Activated CD4-positive, alpha-beta T cell treated with anti-CD3 and anti-CD28 coated beads, Interleukin-2, Interleukin-4, amounts not matched to agents 100 ng/mL and 50 ng/mL, durations not matched to agents 16 hours and 8 hours (primary cell): ENCODE measurements at places on chromosomes 6 and 20.

DNA sequence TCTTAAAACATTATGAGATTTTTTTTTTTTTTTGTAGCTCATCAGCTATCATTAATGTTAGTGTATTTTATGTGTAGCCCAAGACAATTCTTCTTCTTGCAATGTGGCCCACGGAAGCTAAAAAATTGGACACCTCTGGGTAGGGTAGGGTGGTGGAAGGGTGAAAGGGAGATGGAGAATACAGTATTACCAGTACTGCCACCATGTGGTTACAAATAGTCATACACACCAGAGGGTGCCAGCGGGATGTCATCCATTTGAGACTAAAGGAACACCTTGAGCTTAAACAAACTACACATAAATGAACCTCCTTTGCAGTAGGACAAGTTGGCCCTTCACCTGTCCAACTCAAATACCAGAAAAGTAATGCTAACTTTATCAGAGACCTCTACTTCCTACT, 601.9 kb downstream of the HTR1B start:
- DNase-seq: peak; percentile 9

DNA sequence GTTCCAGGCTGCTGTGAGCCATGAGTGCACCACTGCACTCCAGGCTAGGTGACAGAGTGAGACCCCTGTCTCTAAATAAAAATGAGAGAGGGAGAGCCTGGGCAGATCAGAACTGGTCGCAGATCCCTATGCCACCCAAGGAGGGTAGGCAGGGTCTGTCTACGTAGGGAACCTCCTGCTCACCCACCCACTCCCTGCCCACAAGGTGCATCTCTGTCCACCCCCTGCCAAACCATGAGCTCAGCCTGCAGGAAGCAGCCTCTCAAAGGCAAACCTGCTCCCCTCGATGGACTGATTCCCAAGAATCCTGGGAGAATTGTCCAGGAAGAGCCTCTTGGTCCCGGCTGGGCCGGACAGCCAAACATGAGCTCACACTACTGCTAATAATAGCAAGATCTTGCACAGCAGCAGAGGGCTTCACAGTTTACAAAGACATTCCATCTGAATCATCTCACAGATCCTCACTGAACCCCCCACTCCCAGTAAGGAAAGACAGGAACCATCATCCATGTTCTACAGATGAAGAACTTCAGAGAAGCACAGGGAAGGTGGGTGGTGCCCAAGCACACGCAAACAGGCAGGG, 27.8 kb upstream of the TLDC2 start:
- no peak for DNase-seq

GRCh38 chr6:136895901-136896300, 26.2 kb upstream of the SLC35D3 start:
- DNase-seq: no peak

- DNase-seq: no peak
These were observed 24.1 kb downstream of the HLA-DRB1 start for GRCh38 chr6:32565511-32565910.

- DNase-seq: no peak
These were observed 387.3 kb downstream of the CDKAL1 start for GRCh38 chr6:20921578-20921977.

DNA sequence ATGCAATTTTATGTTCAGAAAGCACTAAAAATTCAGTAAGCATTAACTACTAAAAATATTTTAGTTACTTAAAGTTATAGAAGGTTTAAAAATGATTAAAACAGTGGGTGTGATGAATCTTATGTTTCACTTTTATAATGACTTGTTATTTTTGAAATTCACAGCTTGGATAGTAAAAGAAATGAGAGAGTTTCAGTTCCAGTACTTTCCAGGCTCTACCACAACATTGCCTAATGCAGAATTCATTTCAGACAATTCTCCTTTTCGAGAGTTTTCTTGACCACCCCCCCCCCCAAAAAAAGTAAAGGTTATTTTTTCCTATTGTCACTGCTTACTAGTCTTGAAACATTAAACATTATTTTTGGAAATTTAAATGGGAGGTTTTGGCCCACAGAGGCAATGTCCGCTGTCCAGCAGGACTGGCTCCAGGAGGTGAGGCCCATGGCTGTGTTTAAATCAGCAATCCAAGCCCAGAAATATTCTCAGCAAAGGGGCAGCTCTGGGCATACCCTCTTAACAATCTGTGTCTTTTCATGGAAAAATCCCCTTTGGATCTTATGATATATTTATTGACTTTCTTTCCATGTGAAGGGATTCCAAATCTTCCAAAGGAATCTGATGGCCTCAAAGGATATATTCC, 519.9 kb downstream of the MAFB start:
- DNase-seq: no peak

GRCh38 chr20:2210646-2211552, 84.9 kb upstream of the TGM3 start:
- DNase-seq: peak; percentile 3

DNA sequence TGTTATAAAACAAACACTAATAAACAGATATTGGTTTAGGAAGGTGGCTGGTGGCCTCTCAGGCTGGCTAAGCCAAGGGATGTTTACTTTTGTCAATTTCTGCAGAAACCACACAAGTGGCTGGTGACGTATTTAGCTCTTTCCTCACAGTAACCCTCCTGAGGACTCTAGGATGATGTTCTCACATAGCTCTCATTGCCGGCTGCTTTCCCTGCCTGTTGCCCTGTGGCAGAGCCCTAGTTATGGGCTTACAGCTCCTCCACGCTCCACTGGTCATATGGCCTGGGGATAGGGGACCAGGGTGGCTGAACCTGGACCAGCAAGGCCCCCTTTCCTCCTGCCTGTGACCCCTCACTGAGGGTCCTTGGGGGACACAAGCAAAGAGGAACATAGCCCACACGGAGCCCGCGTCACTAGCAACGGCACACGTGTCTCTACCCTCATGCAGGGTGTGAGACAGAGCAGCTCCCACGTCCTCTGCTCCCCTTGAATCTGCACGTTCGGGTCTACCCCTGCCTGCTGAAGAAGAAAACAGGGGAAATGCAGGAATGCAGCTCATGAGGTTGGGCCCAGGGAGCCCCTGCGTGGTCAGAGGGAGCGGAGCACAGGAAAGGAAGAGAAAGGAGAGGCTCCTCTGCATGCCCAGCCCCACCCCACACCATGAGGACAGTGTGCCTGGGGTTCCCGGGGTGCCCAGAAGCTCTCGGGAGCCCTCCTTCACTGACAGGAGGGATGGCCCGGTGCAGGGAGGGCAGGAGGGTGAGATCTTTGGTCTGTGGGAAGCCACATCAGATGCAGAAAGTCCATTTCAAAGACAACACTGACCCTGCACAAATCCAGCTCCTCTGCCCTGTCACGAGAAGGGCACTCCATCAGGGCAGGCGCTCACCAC, 13.9 kb downstream of the RAMACL start:
- DNase-seq: no peak

DNA sequence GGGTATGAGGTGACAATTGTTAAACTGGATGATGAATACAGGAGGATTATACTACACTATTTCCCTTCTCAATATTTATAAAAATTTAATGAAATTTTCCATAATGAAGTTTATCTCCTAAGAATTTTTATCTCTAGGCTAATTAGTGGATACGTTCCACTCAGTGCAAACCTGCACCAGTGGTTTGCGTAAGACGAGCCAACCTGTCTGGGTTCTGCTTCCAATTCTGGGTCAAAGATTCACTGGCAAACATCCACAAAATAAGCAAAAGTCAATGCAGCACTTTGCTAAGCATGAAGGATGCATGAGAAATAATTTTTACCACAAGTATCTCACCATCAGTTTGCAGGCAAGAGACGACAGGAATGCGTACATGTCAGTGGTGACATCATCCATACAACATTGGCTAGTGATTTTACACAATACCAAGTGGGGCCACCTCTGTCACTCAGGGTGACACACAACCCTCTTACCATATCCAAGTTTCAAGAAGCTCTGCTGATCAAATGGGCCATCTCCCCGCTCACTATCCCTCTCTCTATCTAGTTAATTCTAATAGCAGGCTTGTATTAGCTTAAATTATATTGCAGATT, 51.7 kb downstream of the FAM50B start:
- DNase-seq: no peak

- DNase-seq: no peak
These were observed 154.5 kb upstream of the ZNF217 start for GRCh38 chr20:53748176-53748575.

- DNase-seq: no peak
These were observed 49.2 kb upstream of the FOXQ1 start for GRCh38 chr6:1262704-1263038.

- DNase-seq: no peak
These were observed 287.0 kb upstream of the RIMS1 start for GRCh38 chr6:71599359-71599758.

DNA sequence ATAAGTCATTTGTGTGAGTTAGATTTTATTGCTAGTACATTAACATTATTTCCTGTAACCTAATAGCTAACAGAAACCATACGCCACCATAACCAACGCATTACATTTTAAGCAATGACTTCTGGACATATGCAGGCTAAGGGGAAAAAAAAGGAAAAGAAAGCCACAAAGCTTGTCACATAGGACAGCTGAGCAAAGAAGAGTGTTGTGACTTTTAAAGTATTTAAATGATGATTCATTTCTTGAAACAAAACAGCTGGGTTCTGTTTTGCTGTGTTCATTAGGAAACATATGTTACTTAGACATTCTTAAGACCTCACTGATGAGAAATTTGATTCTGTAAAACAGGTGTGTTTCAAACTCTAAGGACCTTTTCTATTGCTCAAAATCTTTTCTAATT, 171.4 kb downstream of the COL9A1 start:
- no peak for DNase-seq

DNA sequence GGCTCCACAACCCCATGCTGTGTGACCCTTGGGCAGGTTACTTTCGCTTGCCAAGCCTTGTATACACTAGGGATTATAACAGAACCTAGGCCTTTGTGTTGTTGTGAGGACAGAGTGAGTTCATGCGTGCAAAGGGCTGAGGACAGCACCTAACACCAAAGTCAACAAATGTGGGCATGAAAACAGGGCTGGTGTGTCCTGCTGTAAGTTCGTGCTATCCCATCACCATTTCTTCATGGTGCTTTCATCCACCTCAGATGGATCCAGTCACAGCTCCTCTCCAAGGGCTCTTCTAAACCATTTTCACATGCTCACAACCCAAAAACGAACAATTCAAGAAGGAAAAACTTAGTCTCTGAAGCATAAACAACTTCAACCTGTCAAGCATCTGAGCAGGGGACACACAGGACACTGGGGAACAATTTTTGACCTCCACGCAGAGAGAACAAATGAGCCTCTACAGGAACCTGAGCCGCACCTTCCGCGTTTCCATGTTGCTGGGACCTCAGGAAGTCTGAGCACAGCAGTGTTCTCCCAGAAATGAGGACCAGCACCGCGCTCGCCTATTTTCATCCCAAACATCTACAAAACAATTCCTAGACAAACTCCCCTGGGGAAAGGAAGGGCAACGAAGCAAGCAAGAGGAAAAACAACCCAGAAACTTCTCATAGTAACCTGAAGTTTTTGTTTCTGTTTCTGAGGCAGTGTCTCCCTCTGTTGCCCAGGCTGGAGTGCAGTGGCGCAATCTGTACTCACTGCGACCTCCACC, 3.1 kb downstream of the LRP11 start:
- DNase-seq: no peak

GRCh38 chr20:20199361-20200160, 147.2 kb downstream of the CFAP61 start:
- no peak for DNase-seq
